ENCODE measurements at places on chromosomes 2 and 18.
A peak's percentile ranks its signal among the peaks of the same experiment; 100 is the strongest.

DNA sequence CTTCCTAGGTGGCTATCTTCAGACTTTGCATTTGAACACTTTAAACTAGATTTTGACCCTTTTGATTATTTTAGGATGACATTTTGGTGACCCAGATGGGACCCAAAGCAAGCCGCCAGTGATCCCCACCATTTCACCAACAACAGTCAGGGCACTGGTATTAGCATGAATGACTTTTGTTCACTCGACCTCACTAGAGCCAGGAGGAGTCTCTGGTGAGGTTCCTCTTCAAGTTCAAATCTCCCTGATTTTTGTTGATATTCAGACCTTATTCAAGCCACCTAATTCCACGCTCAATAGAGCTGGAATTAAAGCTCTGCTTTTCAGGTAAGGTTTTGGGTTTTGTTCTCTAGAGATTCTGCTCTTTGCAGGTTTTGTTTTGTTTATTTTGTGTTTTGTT lies 202.3 kb downstream of the MREG start:
- no peak for DNase-seq

DNA sequence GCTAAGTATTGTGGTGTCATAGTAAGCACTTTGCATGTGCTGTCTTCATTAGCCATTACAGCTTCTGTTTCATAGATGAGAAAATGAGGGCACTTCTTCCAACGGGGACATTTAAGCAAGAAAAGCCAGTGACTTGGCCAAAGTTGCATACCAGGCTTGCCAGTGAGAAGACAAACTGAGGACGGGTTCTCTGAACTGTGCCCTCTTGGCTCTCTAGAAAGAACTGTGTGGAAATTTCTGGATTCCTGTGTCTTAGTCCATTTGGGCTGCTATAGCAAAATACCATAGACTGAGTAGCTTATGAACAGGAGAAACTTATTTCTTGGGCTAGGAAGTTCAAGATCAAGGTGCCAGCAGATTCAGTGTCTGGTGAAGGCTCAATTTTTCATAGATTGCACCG lies 13.3 kb downstream of the CTIF start:
- no peak for DNase-seq

DNA sequence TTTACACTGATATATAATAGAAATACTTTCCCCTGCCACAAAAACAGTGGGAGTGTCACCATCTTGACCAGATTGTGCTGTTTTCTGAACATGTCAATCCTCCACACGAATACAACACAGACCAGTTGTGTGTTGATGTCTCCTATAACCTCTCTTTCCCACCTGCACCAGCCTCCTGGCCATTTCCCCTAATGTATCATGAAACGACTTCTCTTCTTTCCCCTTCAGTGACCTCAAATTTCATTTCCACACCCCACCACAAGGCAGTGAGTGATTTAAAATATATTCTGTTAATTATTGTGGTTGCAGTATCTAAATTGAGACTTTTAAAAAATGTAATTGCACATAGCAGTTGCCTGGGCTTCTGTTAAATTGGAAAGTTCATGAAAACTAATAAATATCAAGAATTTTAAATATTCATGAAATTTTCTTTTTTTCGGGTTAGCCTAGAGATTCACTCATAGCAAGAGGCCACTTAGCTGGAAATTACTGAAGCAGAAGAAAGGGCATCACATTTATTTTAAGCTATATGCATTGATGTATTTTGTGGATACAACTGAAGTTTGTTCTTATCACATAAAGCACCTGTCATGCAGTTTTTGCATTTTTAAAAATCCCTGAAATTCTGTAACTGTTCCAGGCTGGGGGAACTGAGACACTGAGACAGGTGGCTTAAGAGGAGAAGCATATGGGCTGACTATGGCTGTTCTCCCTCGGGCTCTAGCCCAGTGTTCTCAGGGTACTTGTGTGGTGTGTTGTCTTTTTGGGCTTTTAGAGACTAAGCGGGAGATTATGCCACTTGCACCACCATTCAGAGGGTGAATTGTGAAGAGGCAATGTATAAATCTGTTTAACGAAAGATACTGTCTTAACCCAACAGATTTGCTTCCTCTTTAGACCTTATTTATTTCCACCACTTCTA lies 15.9 kb downstream of the FAM171B start:
- DNase-seq = no peak

GRCh38 chr18:58770601-58771000 lies 94.1 kb upstream of the ZNF532 start:
- DNase-seq = no peak

DNA sequence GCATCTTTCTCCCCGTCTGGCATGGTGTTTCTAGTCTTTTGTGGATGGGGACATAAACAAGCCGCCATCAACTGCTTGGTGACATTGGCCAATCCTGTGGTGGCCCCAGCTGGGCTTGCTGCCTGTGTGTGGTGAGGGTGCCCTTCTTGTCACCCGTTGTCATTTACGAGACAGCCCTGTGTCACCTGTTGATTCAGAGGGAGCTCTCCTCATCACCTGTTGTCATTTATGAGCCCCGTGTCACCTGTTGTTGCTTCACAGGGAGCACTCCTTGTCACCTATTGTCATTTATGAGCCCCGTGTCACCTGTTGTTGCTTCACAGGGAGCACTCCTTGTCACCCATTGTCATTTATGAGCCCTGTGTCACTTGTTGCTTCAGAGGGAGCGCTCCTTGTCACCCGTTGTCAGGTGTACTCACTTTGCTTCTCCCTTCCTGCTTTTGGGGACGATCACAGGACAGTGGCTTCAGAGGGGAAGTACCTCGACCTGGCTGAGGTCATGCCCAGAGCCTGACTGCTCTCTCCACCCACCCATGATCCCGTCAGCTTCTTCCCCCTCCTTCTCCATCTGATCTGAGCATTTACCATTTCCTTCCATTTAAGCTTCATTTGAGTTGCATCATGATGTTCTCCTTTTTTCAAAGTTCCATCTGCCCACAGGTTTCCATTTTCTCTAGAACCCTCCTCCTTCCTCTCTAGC lies 29.1 kb downstream of the HPCAL1 start:
- DNase-seq = no peak

- DNase-seq = no peak
Measured at GRCh38 chr2:218998414-218999002, 5.3 kb upstream of the CRYBA2 start.

DNA sequence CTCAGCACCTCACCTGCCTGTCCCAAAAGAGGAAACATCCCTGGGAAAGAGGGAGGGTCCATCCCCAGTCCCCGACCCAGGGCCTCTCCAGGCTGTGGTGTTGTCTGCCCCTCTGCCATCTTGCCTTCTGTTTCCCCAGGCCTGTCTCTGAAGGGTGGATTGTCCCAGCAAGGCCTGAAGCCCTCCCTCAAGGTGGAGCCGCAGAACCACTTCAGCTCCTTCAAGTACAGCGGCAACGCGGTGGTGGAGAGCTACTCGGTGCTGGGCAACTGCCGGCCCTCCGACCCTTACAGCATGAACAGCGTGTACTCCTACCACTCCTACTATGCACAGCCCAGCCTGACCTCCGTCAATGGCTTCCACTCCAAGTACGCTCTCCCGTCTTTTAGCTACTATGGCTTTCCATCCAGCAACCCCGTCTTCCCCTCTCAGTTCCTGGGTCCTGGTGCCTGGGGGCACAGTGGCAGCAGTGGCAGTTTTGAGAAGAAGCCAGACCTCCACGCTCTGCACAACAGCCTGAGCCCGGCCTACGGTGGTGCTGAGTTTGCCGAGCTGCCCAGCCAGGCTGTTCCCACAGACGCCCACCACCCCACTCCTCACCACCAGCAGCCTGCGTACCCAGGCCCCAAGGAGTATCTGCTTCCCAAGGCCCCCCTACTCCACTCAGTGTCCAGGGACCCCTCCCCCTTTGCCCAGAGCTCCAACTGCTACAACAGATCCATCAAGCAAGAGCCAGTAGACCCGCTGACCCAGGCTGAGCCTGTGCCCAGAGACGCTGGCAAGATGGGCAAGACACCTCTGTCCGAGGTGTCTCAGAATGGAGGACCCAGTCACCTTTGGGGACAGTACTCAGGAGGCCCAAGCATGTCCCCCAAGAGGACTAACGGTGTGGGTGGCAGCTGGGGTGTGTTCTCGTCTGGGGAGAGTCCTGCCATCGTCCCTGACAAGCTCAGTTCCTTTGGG lies 47.2 kb downstream of the BOLA3 start:
- DNase-seq = no peak

DNA sequence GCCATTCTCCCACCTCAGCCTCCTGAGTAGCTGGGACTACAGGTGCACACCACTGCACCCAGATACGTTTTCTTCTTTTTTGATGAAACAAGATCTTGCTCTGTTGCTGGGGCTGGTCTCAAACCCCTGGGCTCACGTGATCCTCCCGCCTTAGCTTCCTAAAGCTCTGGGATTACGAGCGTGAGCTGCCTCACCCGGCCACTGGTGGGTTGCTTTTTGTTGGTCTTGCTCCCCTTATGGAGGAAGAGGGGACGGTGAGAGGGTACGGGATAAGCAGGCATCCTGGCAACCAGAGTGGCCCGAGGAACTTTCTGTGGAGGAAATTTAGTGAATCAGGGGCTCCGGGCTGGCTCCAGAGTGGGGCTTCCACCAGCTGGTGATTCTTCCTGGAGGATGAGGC lies 222.3 kb downstream of the HDAC4 start:
- no peak for DNase-seq

GRCh38 chr2:144448389-144449027 lies 71.4 kb downstream of the ZEB2 start:
- no peak for DNase-seq

DNA sequence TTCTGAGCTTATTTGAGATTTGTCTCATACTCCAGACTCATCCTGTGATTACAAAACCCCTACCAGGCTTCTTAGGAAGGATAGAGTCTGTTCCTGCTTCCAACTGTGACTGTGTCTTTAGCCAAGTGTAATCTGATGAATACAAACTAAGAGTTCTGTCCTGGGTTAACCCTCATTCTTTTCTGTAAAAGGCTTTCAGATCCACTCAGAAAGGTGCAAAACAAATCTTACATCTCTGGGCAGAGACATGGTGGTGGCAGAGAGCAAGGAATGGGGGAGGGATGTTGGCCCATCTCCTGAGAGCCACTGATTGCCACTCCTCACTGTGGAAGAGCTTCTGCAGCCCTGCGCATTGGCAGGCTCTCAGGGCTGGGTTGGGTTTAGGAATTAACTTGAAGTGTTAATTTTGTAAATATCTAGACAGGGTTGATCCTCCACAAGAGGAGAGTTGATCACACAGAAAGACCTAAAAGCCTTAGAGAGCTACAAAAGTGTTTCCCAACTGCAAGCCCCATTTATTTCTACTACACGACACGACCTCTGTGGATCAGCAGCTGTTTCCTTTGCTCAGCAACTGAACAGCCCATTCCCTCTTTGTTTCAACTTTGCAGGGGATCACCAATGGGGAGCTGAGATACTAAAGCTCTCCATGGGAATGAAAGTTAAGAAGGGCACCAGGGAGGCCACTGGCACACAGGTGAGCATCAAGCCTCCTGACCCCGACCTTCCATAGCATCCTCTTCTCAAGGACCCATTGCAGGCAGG lies 23.7 kb upstream of the SPTBN1 start:
- peak; percentile 41 for DNase-seq

DNA sequence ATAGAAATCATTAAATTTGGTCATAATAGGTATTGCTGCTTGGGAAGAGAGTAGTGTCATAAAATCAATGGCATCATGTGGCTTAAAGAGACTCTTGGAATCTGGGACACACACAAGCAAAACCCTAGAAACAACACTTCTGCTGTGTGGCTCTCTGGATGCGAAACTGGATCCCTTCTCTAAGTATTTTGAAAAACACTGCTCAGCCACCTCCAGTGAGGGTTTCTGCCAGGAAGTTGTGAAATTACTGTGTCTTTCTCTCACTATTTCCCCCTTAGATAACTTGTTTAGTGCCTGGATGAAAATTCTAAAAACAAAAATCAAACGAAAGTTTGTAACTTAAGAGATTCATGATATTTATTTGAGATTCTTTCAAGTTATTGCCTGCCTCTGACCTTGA lies 163.8 kb downstream of the RHBDD1 start:
- DNase-seq = no peak

- no peak for DNase-seq
Measured at GRCh38 chr2:46297546-46298271, 502 bp downstream of the EPAS1 start.

DNA sequence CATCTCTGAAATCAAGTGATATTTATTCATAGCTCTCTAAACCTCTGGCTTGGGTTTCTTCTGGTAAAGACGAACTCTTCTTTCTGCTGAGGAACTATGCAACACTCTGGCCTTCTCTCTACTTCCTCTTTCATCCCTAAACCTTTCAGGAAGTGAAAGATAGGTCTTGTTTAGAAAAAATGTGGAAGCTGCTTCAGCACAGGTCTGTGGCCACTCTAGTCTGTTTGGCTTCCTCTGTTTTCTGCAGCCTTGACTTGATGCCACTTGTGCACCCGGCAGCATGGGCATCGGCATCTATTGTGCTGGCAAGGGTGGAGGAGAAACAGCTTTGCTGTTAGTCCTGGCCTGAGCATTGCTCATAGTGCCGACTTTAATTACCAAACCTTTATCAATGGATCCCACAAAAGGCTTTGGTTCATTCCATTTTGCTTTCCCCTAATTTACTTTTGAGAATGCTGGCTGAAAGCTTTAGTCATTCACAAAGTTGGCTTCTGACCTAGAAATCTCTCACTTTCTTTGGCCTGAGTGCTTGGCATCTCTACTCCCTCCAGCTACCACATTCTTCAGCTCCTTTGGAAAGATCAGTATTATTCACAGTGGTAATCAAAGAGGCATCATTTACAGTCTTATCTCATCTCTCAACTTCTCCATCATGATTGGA lies 32.0 kb upstream of the GPR39 start:
- DNase-seq = no peak

DNA sequence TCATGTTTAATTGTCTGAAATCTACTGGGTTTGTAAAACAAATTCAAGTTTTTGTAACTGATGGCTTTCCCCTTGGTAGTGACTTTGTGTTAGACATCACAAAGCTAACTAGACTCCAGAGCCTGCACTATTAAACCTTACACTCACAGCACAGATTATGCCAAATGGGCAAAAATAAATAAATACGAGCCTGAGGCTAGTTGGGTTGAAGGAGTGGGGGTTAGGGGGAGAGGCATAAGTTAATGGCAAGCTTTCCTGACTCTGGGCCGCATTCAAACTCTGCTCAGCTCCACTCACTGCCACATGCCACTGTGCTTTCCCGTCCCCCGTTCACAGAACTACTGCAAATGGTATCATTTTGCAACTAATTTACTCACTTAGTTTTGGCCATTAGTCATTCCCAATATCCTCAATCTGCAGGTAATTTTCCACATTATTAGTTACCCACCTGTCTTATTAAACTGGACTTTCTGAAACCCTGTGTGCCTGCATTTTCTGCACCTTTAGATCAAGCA lies 1079.9 kb upstream of the PIK3C3 start:
- no peak for DNase-seq
